ENCODE measurements at places on chromosomes 4 and X.

DNA sequence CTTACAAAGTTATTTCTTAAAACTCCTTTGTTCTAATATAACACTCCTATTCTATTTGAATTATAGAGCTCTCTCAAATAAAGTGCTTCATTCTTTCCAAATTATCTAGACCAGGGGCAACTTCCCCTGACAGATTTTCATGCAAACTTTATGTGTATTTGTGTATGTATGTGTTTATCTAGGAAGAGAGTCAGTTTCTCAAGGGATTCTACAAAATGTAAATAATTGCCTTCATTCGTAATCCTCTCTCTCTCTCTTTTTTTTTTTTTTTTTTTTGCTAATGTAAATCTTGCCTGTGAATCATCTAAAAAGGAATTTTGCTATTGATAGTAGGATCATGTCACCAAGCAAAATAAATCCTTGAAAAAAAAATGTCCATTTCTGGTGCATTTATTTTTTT, 38.9 kb upstream of the RBPJ start:
- DNase-seq = no peak

GRCh38 chr4:109315818-109316217, 13.4 kb upstream of the COL25A1 start:
- DNase-seq = no peak

DNA sequence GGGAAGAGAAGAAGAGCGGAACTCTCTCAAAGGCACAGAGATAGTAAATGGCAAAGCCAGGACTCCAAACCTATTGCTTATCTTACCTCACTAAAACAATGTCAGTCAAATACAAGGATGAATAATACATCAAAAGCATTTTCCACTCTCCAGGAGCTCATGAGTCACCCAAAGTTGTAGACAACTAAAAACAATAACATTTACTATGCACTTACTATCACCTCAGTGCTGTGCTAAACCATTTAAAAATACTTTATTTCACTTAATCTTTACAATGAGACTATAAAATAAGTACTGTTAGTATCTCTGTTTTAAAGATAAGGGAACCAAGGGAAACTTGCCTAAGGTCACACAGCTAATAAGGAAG, 163.2 kb upstream of the SPANXC start:
- no peak for DNase-seq

DNA sequence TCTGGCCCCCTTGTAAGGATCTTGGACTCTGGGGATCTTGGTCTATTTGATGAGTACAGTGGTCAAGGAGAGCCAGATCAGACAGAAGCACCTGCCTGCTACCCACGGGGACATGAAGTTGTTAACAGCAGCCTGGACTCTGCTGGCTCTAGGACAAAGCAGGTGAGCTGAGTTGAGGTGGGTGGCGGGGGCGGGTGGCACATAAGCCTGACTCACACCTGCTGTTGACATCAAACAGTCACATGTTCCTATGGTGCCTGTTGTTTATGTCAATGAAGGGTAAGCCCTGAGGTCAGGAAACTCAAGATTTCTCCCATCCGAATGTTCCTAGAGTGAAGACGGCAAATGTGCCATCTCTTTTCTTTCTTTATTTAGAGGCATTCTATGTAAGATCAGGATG, 50.1 kb upstream of the CLNK start:
- DNase-seq = no peak

DNA sequence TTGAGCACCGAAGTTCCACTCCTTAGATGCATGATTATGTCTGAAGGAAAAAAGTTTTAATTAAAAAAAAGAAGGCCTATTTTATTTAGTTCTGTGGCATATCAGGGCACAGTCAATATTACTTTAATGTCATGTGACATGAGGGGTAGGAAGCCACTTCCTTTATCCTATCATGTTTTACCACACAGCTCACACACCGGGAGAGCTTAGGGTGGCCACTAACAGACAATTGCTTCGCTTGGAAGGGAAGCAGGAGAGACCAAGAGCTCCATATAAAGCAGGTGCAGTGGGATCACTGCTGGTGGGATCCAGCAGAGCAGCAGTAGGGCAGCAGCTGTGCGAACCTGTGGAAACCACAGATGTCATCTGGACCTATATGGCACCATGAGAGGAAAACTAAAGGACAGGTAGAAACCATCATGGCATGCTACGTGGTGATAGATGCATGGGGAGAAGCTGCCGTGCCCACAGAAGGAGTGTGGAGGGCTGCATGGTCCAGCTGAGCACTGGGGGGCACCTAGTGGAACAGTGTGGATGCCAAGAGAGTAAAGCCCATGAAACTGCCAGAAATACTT, 52.0 kb downstream of the DTHD1 start:
- no peak for DNase-seq

- no peak for DNase-seq
Observed at GRCh38 chrX:45781901-45782553, 581.4 kb upstream of the DIPK2B start.

GRCh38 chrX:46551494-46552128, 6.4 kb upstream of the ZNF674 start:
- no peak for DNase-seq

DNA sequence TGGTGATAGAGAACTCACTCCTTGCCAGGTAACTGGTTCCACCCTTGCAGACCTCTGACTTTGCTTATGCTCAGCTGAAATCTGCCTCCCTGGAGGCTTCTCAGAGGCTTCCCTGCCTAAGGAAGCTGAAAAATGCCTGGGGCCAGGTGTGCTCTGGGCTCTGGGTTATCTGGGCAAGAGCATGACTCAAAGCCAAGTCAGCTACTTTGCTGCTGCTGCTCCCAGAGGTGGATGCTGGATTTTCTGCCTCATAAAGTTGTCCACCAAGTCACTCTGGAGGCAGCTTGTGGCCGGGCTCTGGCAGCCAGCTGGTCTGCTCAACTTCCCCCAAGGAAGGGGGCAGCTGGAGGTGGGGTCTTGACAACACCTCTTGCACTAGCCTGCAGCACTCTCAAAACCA, 132.7 kb downstream of the PJA1 start:
- no peak for DNase-seq

- no peak for DNase-seq
Observed at GRCh38 chrX:140715787-140716186, 6.2 kb downstream of the LINC00632 start.

GRCh38 chrX:38805432-38806389, 4.5 kb downstream of the MID1IP1 start:
- DNase-seq = peak; percentile 40

DNA sequence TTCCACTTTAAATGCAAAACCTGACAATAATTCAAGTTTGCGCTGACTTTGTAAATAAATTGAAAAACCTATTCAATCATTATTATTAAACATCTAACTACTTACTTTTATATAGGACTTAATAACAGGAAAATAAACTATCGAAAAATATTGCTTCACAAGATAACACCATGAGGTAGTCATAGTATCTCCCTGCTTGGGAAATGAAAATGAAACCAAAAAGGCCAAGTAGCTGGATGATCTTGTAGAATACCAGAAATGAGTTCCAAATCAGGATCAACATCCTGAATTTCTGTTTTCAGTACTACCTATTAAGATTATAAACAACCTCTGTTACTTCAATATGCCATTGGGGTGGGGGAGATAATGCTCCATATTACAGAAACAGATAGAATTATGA, 58.9 kb downstream of the CHIC2 start:
- no peak for DNase-seq

DNA sequence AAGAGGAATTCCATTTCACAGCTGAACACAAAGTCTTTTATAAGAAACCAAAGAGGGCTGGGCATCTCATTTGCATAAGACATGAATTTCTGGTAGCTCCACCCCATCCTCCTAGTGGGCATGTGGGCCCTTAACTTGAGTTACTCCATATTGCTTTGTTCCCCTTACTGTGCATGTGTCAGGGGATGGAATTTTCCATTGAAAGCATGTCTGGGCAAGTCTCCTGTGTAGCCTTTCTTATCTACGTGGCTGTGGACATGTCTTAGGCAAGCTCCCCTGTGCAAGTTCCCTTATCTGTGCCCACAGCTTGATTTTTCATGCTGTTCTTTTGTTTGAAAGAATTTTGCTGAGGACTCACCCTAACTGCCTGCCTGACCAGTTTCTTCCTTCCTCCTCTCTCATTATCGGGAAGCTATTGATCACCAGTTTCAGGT, 123.5 kb upstream of the JADE1 start:
- DNase-seq = no peak

- no peak for DNase-seq
Observed at GRCh38 chr4:88211473-88212252, 53.2 kb upstream of the ABCG2 start.

DNA sequence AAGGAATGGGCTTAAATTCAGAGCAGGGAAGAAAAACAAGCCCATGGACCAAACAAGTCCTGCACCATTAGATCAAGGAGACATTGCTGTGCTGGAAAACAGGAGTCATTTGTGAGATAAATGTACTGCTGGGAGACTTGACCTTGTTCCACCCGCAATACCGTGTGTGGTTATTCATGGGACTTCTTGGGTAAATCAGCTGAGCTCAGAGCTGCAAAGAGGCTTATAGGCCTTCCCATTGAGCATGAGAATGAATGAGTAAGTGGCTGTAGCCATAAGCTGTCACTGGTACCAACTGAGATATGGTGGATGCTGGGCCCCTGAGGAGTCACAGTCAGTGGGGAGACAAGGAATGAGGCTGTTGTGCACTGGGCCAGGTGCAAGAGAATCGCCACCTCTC, 2.3 kb upstream of the CYTL1 start:
- no peak for DNase-seq

- DNase-seq = no peak
Observed at GRCh38 chrX:67693928-67694327, 150.1 kb downstream of the AR start.

DNA sequence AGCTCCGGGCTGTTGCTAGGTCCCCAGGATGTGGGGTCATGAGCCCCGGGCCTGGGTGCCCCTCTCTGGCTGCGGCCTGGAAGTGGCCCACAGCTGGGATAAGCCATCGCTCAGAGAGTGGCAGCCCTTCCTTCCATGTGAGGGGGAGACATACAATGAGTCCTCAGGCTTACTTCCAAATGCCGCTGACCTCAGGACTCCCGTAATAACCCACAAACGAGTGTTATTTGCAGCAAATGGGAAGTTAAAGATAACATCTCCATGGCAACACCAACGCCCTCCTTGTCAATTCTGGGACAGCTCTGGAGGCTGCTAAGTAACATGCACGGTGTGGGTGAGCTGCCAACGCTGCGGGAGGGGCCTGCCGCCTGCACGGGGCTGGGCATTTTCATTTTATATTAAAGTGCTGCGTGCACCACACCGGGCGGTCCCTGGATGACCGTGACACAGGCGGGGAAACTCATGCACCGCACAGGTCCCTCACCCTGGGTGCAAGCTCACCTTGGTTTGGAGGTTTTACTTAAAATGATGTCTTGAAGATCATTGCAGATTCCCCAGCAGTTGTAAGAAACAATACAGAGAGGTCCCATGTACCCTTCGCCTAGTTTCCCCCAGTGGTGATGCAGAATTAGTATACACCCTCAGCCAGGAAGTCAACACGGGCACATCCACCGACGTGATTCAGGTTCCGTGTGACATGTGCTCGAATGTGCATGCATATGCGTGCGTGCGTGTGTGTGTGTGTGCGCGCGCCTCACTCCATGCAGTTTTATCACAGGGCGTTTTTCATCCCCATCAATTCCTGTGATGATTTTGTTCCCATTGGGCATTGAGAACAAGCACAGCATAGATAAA, 79.4 kb downstream of the ABLIM2 start:
- no peak for DNase-seq

DNA sequence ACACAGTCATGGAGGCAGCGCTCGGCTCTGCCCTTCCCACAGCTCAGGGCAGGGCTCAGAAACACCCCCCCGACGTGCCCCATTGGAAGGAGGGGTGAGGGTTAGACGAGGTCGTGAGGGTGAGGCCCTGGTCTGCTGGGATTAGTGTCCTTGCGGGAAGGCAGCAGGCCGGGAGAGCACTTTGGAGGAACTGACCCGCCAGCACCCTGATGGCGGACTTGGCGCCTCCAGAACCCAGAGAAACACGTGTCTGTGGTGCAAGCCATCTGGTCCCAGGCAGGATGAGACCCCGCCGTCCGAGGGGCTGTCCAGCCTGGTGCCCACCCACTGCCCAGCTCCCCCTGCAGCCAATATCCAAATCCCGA, 26.3 kb downstream of the TACC3 start:
- DNase-seq = no peak

- no peak for DNase-seq
Observed at GRCh38 chr4:23235628-23236390, 543.1 kb downstream of the GBA3 start.

DNA sequence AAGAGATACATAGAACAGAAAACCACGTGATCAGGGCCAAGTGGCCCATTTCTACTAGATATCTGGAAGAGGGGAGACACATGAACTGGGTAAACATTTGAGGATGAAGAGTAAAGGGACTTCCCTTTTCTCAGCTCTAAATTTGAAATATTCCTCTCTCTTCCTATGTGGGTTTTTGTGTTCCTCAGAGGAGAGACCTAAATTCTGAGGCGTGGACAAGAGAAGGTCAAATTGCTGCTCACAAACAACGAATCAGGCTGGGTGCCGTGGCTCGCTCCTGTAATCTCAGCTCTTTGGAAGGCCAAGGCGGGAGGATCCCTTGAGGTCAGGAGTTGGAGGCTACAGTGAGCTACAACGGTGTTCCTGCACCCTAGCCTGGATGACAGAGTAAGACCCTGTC, 216.0 kb downstream of the PTTG2 start:
- no peak for DNase-seq

DNA sequence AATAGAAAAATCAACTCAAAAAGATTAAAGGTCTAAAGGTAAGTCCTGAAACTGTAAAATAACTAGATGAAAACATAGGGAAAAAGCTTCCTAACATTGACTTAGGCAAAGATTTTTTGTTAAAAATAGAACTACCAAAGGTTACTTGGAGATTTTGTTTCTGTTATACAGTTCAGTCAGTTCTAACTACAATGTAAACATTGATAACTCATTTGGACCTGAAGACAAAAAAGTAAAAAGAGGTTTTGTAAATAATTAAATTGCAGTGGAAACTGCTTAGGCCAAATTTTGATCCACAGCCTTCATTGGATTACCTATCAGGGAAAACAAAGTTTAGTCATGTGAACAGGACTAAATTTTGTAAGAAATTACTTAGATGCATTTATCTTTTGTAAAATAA, 101.8 kb downstream of the SLITRK2 start:
- DNase-seq = no peak

DNA sequence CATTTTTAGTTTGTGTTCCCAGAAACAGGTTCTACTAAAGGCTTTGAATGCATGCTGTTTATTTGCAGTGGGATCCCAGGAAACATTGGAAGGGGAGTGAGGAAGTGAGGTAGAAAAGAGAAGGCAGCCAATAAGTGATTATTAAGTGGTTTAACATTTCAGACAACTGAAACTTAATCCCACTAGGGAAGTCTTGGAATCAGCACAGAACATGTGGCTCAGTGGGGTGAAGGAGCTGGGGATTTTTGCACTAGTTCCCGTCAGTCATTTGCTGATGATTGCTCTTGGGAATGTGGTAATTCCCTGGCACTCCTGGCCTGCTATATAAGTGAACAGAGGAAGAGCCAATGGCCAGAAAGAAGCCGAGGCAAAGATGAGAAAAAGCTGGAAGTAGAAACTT, 1053.0 kb upstream of the IGFBP7 start:
- no peak for DNase-seq

DNA sequence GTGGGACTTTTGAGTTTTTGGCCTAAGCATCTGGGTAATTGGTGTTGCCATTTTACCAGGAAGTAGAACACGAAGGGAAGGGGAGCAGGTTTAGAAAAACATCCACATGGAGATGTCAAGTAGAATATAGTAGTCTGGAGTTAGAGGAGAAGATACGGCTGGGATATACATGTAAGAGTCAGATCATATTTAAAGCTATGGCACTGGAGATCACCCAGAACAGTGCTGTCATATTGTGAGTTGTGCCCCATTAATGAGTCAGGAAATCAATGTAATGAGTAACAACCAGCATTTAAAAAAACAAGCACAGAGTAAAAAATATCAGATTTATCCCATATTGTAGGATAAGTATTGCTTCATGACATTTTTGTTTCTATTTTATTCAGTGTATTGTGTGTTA, 4.2 kb downstream of the GSTCD start:
- DNase-seq = no peak

Measured in NCI-H526 treated with DMSO at 0.1 percent for 48 hours (cell line).